ENCODE measurements at places on chromosomes 3 and 15. TPM values are rescaled to one million over a fixed set of nuclear protein-coding genes. Genes with fewer than 3 reads are reported as not detected.

GRCh38 chr3:126313580-126314304 lies 43.5 kb downstream of the KLF15 start:
- no peak for DNase-seq

Gene LDHAL6B
- total RNA-seq = not detected

DNA sequence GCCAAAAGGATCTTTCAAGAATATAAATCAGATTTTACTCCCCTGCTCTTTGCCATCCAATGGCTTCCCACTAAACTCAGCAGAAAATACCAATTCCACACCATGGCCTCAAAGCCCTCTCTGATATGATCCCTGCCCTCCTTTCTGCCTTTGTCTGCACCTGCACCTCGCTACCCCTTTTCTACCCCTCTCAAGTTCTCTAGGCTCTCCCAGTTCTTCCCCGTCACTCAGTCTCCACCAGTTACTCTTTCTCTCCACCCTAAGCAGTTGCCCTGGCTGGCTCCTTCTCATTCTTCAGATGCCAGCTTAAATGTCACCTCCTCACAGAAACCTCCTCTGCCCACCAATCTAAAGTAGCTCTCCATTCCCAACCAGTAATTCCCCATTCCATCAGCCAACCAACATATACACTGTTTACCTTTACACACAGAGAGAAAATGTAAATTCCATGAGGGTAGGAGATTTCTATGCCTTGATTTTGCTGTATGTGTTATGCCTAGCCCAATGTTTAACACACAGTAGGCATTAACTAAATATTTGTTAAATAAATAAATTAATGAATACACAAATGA lies 93.6 kb upstream of the LPP start:
- DNase-seq = no peak

DNA sequence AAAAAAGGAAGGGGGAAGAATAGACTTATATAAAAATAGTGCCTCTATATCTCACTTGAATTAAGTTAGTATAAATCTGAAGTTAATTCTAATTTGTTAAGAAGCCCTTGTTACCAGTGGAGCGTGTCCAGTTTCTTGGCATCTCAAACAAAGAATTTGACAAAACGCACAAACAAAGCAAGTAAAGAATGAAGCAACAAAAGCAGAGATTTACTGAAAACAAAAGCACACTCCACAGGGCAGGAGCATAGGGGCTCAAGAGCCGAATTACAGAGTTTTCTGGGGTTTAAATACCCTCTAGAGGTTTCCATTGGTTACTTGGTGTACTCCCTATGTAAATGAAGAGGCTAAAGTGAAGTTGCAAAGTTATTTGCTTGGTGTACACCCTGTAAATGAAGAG lies 34.0 kb upstream of the GK5 start:
- no peak for DNase-seq

Gene ZNF80
- not detected for total RNA-seq

Gene LRRC34
- not detected for total RNA-seq

DNA sequence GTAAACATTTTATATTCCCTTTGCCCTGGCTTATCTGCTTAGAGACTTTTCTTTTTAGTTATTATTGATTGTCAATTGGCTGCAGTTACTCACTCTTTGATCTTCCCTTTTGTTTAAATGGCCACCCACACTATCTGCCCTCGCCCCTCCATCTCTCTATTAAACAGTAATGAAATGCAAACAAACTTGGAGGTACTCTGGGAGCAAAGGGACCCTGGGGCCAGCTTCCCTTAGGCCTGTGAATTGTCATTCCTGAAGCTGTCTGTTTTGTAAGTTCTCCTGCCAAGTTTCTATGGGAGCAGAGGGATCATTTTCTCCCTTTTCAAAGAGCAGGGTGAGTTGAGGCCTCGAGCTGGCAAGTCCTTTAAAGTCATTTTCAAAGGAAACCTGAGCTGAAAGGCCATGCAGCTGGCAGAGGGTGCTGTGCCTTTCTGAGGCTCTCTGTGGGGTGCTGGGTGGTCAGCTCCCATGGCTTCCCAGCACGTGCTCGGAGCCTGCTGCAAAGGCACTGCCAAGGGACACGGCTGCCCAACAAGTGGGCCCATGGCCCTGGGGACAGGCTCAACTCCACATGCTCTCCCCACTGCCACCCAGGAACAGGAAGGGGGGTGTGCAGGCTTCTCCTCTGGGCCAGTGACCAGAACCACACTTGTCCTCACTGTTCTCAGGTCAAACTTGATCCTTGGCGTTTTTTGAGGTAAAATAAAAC lies 17.4 kb upstream of the RTP2 start:
- DNase-seq = no peak

Gene GUCA1C
- not detected for total RNA-seq

Gene TAGLN3
- 17.9 TPM for total RNA-seq

DNA sequence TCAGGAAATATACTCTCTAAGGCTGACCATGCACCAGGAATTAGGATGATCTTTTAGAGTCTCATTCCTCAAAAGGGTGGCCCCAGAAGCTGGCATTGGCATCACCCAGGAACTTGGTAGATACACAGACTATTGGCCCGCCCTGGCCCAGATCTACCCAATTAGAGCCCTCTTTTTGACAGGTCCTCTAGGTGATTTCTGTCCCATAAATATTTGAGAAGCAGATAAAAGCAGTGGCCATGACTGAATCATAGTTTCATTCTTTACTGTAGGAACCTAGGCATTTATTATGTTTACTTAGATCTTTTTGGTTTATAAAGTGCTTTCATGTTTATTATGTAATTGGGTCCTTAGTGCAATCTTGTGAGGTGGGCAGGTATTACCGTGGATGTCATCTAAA lies 7.6 kb downstream of the TLNRD1 start:
- no peak for DNase-seq

DNA sequence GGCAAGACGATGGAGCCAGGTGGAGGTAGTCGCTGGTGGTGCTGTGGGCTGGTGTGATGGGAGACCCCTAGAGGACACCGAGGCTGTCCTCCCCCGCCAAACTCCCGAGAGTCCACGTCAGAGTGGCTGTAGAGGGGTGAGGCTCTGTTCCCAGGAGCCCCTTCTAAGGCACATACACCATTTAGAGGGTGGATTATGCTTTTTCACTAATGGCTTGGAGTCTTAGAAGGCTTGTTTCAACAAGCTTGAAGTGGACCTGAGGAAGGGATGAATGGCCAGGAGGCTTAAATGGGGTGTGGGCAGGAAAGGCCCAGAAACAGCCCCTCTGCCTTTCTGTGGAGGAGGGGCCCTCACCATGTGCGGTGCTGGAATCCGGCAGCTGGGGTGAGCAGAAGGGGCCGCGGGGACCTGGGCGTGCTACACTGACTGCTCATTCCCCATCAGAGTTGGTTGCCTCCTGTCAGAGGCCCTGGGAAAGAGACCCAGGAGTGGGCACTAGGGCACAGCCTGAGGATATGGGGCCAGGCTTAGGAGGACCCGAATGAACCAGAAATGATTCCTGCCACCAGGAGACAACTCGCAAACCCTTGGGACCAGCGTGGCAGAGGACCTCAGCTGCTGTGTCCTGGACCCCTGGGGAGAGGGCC lies 66.2 kb downstream of the FEM1B start:
- no peak for DNase-seq

DNA sequence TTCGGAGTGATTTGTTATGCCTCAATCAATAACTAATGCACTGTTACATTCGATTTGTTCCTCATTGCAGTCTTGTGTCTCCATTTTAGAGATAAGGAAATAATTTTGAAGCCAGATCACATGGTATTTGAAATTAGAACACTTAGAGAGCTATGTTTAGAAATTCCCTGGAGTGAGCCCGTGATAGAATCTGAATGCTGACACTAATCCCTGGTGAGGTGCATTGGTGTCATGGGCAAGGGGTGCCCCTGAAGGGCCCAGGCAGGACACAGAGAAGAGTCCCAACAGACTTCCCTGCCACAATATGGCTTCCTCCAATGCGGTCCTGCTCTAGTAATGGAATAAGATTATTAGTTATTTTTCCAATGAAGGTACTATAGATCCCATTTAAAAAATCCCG lies 223.0 kb downstream of the NR2F2 start:
- DNase-seq = no peak

Gene MCF2L2
- 3.4 TPM for total RNA-seq

GRCh38 chr15:101180620-101181307 lies 71.1 kb downstream of the CHSY1 start:
- no peak for DNase-seq

DNA sequence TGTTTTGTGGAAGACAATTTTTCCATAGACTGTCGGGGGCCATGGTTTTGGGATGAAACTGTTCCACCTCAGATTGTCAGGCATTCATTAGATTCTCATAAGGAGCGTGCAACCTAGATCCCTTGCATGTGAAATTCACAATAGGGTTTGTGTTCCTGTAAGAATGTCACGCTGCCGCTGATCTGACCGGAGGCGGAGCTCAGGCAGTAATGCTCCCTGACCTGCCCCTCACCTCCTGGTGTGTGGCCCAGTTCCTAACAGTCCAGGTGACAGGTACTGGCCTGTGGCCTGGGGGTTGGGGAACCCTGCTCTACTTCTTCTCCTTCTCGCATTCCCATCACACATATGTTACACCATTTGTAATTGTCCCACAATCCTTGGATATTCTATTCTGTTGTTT lies 11.0 kb downstream of the CHRNA7 start:
- no peak for DNase-seq

DNA sequence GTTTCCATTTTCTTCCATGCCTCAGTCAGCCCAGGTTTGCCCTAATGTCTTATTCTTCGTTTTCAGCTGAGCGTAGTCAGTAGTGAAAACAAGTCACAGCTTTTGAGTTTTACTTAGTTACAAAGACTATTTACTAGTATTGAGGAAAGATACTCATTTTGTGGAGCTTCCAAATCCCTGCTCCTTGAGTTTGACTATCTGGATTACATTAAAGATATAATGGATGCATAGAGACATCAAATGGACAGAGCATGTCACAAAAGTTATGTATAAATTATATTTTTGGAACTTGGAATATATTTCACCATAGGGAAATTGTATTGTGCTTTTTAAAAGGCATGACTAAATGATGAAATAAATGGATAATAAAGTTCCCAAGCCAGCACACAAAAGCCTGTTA lies 54.6 kb upstream of the AKAP13 start:
- DNase-seq = no peak

Gene CCR3
- not detected for total RNA-seq

DNA sequence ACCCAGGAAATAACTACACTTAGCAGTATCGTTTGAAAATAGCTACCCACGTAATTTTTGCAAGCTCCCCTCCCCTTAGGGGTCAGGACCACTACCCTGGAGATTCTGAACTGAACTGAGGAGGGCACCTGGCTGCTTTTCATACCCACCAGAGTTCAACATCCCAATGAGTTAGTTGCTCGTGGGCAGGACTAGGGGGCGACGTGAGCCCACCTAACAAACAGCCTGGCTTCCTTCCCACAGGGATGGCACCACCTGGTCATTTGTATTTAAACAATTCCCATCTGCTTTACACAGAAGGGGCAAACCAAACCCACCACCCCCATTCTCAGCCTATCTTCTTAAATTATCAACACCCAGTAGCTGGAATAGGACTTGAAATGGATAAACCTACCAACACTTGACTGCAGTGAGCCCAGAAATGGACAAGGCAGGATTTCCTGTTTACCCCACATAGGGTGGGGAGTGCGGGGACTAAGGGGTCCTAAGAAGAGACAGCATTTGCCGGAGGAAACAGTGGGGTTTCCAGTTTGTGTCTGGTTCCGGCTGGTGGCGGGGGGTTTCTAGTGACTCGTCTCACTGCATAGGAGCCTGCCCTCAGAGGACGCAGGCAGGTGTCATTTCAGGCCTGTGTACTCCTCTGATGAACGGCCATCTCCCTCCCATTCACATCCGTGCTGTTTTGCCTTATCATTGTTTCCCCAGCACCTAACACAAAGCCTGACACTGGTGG lies 11.6 kb upstream of the VGLL4 start:
- no peak for DNase-seq

- peak; percentile 15 for DNase-seq
Observed at GRCh38 chr3:151660885-151661284, 72.8 kb upstream of the AADACL2 start.

Measured in HT1080 (cell line).